HT1080 (cell line): ENCODE measurements at places on chromosomes 3 and 15.

- DNase-seq: no peak
These were observed 742 bp downstream of the CAMKV start for GRCh38 chr3:49868862-49869466.

- DNase-seq: no peak
These were observed 2.9 kb upstream of the SMAD3 start for GRCh38 chr15:67062369-67062985.

GRCh38 chr3:38281895-38282686 is at the start of gene SLC22A14:
SLC22A14 (plus strand) TSS chr3:38282294; CDS start chr3:38306027, 23,733 bp downstream.
- no peak for DNase-seq

DNA sequence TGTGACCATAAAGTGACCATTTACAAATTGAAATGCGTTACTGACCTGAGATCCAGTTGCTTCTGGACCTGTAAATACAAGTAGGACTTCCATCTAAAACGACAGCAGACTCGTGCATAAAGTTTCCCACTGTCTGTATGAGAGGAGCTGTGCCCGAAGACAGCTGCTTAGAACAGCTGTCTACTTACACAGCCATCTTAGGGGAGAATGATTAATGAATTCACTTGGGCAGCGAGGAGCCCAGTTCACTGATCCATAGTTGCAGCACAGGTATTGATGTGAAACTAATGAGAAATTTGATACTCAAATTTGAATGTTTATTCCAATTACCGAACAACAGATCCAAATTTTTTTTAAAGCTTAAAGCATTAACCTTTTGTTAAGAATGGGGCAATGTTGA is 748.1 kb downstream of the NR2F2 start:
- DNase-seq: no peak

- no peak for DNase-seq
These were observed 95.2 kb downstream of the WDR76 start for GRCh38 chr15:43922021-43922420.

- DNase-seq: no peak
These were observed 462.2 kb upstream of the RARB start for GRCh38 chr3:24965706-24966385.

GRCh38 chr3:135163701-135164100 is 368.6 kb downstream of the EPHB1 start:
- DNase-seq: no peak

GRCh38 chr3:136838641-136839555 is 20.0 kb downstream of the SLC35G2 start:
- peak; percentile 93 for DNase-seq

- no peak for DNase-seq
These were observed 29.9 kb upstream of the GRIP2 start for GRCh38 chr3:14570089-14570488.

GRCh38 chr15:38587214-38587613 is 22.6 kb upstream of the RASGRP1 start:
- no peak for DNase-seq

DNA sequence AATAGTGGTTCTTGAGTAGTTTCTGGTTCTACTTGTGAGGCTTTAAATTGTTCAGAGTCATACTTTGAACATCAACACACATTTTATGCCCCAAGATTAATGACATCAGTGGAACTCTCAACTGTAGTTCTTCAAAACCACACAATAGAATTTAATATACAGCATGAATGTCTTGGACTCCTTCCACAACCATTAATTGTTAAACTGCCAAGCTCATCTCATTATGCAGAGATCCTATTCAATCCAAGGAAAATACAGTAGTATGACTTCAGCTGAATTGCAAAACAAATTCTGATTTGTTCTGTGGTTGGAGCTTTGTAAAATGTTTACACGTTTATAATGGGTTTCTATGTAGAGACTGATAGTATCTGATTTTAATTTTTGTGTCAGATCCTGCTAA is 199.2 kb upstream of the SLC2A2 start:
- DNase-seq: no peak

GRCh38 chr3:31966978-31967591 is 14.0 kb downstream of the OSBPL10 start:
- DNase-seq: no peak

GRCh38 chr15:23857028-23857641 is 170.0 kb upstream of the NDN start:
- DNase-seq: peak; percentile 39

- peak; percentile 4 for DNase-seq
These were observed 626.8 kb downstream of the GRM7 start for GRCh38 chr3:7487763-7488162.

DNA sequence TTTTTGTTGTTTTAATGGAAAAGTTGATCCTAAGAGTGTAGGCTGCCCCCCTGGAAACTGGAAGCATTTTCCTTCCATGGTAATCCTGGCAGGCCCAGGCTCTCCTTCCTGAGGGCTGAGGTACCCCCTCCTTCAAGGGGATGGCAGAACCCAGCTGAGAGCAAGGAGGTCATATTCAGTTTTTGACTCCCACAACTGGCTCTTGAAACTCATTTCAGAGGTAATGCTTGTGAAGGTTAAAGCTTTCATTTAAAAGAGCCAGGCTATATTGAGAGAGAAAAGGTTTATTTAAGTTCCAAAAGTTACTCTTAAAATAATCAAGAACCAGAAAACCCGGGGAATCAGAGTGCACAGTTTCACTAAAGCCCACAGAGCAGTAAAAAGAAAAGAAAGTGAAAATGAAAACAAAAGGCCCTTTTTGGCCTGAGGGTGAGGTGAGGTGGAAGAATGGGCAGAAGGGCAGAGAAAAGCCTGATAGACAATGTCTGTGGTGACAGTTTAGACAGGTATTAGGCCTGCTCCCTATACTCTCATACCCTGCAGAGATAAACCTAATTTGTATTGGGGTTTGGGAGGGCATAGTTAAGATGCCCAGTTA is 47.0 kb upstream of the RBP1 start:
- no peak for DNase-seq

DNA sequence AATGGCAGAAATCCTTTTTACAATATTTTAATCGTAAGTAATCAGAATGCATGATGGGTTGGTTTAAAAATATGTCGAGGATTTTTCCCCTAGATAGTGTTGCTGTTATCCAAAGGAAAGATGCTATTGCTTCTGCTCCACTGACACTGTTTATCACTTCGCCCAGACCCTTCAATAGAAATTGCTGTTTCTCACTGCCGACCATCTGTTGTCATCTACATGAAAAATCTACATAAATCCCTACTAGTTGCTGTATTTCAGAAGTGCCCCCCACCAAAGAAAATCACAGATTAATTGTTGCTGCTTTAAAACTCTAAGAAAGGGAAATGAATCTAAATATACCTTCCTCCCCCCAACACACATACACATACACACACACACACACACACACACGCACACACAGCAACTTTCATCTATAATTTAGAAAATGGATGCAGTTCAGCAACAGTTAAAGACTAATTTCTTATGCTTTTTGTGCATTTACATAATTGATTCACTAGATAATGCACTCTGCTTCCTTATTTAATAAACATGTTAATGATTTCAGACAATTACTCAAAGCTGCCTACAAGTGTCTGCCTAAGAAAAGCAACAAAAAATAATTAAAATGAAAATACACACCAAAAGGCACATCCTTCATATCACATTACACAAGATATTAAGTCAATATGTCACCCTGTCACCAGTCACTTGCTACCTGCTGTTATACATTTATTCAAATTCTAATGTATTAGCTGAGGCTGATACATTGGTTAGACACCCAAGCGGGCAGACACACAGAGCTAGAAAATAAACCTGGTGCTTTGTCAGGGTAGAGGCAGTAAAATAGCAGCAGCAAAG is 82.8 kb downstream of the RORA start:
- DNase-seq: no peak

GRCh38 chr3:114112696-114113095 is 56.2 kb downstream of the QTRT2 start:
- peak; percentile 71 for DNase-seq

DNA sequence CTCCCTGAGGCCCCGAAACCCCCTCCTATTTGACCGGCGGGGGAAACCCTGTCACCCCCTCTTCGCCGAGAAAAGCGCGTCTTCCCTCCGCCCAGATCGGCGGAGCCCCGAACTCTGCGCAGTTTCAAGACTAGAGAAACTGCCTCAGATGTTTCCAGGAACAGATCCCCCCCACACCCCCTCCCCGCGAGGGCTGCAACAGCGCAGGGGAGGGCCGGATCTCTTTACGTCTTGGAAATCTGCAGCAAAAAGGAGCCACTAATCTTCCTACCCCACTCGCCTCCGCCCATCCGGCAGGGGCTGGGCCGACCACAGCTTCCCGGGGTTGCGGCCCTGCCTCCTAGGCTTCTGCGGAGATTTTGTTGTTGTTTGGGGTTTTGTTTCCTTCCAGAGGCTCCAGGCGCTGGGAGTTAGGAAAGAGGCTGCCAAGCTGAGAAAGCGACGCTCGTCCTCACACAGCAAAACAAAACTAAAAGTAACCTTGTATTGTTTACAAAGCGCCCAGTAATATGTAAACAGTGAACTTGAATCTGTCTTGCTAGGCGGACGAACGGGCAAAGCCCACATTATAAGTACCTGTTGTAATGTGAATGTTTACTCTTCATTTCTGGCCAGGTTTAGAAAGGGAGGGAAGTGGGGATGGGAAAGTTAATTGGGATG is 2.2 kb downstream of the FOXB1 start:
- peak; percentile 75 for DNase-seq

DNA sequence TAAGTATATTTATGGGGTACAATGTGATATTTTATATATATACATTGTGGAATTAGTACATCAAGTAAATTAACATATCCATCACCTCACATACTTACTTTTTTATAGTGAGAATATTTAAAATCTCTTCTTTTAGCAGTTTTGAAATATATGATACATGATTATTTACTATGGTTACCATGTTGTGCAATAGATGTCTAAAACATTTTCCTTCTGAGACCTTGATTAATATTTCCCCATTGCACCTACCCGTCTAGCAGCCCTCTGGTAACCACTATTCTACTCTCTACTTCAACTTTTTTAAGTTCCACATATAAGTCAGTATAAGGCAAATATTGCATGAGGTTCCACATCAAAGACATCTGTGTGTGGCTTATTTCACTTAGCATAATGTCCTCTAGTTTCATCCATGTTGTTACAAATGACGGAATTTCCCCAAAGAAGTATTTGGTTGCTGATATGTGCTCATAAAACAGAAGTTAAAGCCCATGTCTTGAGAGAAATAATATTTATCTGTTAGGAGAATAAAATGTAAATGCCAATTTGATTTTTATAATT is 29.6 kb upstream of the NFKBIZ start:
- no peak for DNase-seq

GRCh38 chr15:66808181-66808824 is 106.3 kb downstream of the SMAD6 start:
- DNase-seq: no peak

- DNase-seq: no peak
These were observed 594 bp downstream of the CRELD1 start for GRCh38 chr3:9934235-9934621.

DNA sequence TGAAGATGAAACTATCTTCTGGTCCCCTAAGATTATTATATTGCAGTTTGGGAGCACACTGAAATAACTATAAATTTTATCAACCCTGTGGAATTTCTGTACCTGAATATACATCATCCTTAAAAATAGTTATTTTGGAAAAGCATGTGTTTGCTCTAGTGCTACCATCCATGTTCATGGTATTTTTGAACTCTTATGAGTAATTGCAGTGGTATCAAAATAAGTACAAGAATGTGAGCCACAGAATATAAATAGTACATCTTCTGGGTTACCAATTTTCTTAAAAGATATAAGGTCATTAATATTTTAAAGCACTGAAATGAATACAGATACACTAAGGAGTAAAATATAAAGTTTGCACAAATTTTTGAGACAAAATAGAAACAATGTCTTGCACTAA is 206.5 kb downstream of the CBLB start:
- no peak for DNase-seq

GRCh38 chr3:10505791-10506585 is 602 bp upstream of the ATP2B2 start:
- no peak for DNase-seq

GRCh38 chr3:96430079-96430478 is 384.3 kb upstream of the EPHA6 start:
- no peak for DNase-seq

GRCh38 chr3:20573175-20573574 is 387.2 kb upstream of the SGO1 start:
- peak; percentile 53 for DNase-seq

DNA sequence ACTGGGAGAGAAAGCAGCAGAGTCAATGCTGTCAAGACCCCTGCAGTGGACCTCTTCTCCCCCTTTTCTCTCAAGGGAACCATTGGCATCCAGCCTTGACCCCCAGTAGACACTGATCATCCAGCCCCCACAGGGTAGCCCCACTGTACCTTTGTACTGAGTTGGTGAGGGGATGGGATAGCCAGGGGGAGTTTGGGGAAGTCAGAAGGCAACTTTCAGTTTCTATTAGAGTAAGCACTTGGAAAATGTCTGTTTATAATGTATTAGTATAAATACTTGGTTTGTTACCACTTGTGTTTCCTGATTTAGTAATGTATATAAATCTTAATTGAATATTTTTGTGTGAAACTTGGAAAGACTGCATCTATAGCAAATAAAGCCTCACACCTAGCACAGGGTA is 25.0 kb downstream of the DAG1 start:
- no peak for DNase-seq

- no peak for DNase-seq
These were observed 52.7 kb downstream of the SLC25A36 start for GRCh38 chr3:140994316-140994715.

DNA sequence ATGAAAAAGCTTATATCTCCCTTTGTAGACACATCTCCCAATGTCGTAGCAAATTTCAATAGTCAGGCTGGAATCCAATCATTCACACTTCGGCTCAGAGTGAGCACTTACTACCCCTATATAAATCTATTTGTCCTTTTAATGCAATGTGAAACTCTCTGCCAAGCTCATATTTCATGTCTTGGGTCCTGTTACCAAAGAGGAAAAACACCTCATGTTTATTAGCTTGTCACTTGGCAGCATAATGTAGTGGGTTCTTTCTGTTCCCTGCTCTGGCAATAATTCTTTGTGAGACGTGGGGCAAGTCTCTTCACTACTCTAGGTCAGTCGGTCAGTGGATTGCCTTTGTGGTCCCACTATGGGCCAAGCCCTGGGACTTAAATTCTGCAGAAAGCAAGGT is 107.1 kb downstream of the SRGAP3 start:
- DNase-seq: no peak

DNA sequence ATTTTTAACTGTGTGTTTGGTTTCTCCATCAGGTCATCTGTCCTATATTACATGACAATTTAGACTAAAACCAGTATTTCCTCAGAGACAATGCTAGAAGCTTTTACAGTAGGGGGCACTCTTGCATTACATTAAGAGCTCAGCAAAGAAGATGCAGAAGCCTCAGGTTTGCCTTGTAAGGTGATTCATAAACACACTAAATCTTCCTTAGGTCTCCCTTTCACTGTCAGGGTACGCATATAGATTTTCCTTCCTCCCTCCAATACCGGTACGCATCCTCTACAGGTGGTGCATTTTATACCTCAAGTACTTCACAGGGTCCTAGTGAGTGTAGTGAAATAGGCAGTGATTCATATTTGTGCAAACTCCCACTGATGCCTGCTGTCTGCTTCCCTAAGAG is 46.5 kb downstream of the CD86 start:
- peak; percentile 66 for DNase-seq

- no peak for DNase-seq
These were observed 30.6 kb downstream of the FLNB start for GRCh38 chr3:58038675-58039292.

- DNase-seq: no peak
These were observed 16.5 kb upstream of the RGMA start for GRCh38 chr15:93105485-93105884.

GRCh38 chr3:112873632-112874031 is 27.0 kb upstream of the CD200R1L start:
- DNase-seq: no peak
